ENCODE measurements at places on chromosomes 13 and 19.

- no peak for DNase-seq
Measured at GRCh38 chr19:15181394-15181793, 19.4 kb downstream of the NOTCH3 start.

- no peak for DNase-seq
Measured at GRCh38 chr13:60164234-60164889, 634 bp upstream of the DIAPH3 start.

GRCh38 chr19:35587321-35587720 is 1.3 kb downstream of the PMIS2 start:
- no peak for DNase-seq

DNA sequence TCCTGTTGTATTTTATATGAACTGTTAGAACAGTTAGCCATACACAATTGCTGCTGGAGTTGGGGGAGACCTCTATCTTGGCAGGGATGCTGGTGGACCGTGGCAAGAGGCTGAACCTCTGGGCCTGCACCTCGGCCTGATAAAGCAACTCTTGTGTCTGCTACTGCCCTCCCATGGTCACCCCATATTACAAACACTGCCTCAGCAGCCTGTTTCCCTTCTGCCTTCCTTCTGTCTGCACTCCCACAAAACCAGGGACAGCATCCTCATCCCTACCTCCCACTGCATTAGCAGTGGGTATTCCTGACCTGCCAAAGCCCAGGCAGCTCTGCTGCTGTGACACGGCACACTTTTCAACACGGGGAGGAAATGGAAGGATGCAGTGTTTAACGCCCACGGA is 456.4 kb downstream of the FGF14 start:
- no peak for DNase-seq
